Anterior cingulate cortex (tissue), 58 donors: ENCODE measurements at places on chromosomes 12 and 14.
A peak's percentile ranks its signal among the peaks of the same experiment; 100 is the strongest.

DNA sequence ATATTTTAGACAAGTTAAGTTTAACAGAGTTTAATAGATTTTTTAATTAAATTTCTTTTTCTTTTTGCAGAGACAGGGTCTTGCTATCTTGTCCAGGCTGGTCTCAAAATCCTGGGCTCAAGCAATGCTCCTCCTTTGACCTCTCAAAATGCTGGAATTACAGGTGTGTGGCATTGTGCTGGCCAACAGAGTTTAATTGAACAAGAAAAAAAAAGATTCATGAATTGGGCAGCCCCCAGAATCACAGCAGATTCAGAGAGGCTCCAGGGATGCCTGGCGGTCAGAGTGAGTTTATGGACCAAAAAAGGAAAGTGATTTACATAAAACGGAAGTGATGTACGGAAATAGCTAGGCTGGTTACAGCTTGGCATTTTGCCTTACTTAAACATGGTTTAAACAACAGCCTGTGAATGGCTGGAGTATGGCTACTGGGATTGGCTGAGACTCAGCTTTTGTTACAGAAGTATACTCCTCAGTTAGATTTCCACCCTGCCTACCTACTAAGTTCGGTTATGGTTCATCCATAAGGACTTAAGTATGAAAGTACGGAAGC lies 14.5 kb upstream of the TESPA1 start:
- DNase-seq = no peak

- no peak for DNase-seq
These were observed 14.0 kb downstream of the TAMALIN start for GRCh38 chr12:52020539-52021336.

GRCh38 chr12:21940549-21941505 lies at the start of gene ABCC9:
TSS of gene ABCC9 (minus strand) at chr12:21941426. CDS start at chr12:21936674, 4,752 bp downstream.
- peak; percentile 11 for DNase-seq

GRCh38 chr14:55005071-55005470 lies 21.8 kb downstream of the WDHD1 start:
- DNase-seq = no peak

GRCh38 chr12:130947028-130947613 lies 6.6 kb upstream of the ADGRD1 start:
- DNase-seq = no peak

- DNase-seq = no peak
These were observed 366.5 kb downstream of the ALG10 start for GRCh38 chr12:34388636-34389377.
